ENCODE measurements at places on chromosomes 7 and 10.

GRCh38 chr10:118167056-118167700, 120.4 kb upstream of the RAB11FIP2 start:
- DNase-seq: no peak

DNA sequence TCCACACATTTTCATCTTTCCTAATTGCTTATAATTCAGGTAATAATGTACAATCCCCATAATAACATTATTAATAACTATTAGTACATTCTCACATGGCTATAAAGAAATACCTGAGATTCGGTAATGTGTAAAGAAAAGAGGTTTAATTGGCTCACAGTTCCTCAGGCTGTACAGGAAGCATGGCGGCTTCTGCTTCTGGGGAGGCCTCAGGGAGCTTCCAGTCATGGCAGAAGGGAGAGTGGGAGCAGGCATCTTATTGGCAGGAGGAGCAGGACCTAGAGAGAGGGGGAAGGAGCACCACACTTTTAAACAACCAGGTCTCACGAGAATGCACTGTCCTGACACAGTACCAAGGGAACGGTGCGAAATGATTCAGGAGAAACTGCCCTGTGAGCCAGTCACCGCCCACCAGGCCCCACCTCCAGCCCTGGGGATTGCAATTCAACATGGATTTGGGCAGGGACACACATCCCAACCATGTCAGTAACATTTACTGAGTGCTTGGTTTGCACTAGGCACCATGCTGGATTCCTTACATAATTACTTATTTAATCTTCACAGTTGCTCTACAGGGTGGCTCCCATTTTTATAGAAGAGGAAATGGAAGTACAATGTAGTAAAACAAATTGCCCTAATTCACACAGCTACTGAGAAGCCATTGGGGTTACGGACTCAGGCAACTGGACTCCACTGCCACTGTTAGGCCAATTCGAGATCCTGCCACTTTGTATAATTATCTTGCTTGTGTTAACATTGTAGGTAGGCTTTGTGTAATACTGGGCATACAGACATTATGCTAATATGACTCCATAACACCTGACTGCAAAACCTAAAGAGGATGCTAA, 8.7 kb upstream of the ESYT2 start:
- no peak for DNase-seq

GRCh38 chr7:157881048-157881771, 544.4 kb downstream of the DNAJB6 start:
- DNase-seq: no peak

GRCh38 chr7:102433219-102434038, at the start of gene ORAI2:
ORAI2 (plus strand) TSS chr7:102433575; CDS start chr7:102438957, 5,382 bp downstream.
- peak; percentile 84 for DNase-seq

DNA sequence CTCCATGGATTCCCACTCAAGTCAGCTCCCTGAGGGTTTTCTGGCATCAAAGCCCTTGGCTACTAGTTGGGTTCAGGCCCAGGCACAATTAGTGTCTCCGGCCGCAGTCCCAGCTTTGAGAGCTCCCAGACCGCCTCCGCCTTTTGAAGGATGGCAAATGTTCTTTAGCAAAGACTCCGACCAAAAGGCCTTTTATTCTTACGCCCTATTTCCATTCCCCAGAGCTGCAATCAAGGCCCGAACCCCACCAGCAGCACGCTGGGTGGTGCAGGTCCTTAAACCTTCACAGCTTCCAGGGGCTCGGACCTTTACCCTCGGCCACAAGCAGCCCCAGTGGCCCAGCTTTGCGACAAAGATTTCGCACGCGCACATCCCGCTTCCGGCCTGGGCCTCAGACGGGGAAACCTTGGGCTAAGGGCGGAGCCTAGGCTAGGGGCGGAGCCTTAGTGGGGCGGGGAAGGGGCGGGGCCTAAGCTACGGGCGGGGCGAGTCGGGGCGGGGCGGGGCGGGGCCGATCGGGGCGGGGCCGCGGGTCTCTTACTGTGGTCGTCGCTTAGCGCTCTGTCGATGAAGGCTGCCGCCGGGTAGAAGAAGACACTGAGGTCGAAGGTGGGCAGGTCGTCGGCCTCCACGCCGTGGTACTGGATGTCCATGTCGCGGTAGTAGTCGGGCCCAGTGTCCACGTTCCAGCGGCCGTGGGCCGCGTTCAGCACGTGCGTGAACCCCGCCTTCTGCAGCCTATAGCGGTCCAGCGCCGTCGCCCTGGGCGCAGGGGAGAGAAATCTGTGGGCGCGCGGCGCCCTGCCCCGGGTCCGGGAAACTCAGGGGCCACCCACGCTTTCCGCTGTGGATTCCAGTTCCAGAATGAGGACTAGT, 68.0 kb upstream of the SAMD8 start:
- peak; percentile 43 for DNase-seq

DNA sequence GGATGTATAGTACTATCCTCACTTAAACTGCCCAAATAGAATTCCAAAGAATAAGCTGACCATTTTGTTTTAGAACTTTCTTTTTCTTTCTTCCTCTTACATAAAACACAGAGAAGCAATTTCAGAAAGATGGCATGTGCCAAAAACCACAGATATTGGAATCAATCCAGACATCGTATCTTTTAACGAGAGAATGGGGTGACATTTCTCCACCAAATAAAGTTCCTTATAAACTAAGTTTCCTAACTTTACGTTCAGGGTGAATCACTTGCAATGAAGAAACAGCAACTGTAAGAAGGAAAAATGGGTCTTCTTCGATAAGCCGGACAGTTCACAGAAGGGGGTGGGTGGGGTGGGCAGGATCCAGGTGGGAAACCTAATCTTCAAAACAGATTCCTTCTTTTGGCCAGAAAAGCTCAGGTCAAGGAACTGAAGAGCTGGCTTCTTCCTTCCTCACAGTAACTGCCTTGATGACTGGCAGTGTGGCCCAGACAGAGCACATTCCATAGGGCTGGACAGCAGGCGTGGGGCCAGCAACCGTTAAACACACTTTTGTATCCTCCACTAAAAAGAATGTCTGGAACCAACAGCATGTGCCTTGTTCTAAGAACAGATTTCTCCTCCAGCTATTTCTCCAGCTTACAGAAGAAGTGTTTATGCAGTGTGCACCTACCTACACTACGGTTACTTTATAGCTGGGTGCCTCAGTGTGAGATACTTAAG, 31.5 kb downstream of the CREB3L2 start:
- DNase-seq: no peak

- DNase-seq: no peak
Observed at GRCh38 chr10:127195571-127196281, 665 bp downstream of the INSYN2A start.

DNA sequence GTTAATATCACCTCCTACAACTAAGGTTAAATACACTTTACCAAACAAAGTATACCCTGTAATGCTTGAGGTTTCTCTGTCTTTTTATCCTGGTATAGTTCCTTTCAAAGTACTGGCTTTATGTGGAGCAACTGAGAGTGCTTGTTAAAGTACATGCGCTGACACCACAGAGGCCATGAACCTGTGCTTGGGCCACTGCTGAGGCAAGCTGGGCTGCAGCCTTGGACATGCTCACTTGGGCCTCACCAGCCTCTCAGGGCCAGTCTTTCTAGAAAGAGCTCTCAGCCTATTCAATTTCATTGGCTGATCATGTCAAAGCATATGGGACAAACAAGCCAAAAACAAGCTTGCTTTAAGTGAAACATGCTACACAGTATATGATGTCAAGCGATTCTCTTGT, 126.1 kb upstream of the DNAJB12 start:
- no peak for DNase-seq
